ENCODE measurements at places on chromosomes 5 and 9. TPM values are rescaled to one million over a fixed set of nuclear protein-coding genes. Genes with fewer than 3 reads are reported as not detected.

DNA sequence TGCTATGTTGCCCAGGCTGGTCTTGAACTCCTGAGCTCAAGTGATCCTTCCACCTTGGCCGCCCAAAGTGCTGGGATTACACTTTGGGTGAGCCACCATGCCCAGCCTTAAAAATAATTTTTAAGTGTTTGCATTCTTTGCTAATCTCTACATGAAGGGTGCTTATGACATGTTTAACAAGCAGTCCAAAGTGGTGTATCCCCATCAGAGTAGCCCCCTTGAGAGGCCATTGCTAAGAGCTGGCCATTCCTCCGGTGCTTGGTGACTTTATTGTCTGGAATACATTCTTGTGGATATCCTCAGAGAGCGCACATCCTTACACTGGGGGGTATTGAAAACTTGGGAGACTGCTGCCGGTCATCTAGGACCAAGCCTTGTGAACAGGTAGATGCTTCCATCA is 395.4 kb downstream of the KDM4C start:
- no peak for DNase-seq
- H3K27me3 ChIP-seq = no peaks in the 10 kb centered on the region

The TCF7 gene
- 53.7 TPM for total RNA-seq

The MYOT gene
- 0.52 TPM for total RNA-seq

GRCh38 chr9:133986774-133987445 is 5.2 kb downstream of the VAV2 start:
- peaks cover 19% of the 10 kb centered on the region for H3K27me3 ChIP-seq
- peak; percentile 56 for DNase-seq
